ENCODE measurements at places on chromosomes 1 and 21. TPM values are rescaled to one million over a fixed set of nuclear protein-coding genes. Genes with fewer than 3 reads are reported as not detected.

GRCh38 chr1:21012937-21013336, 163.8 kb downstream of the EIF4G3 start:
- no peaks in the 10 kb centered on the region for H3K27me3 ChIP-seq
- no peak overlapping the region for H3K4me3 ChIP-seq
- H3K27ac ChIP-seq: no peak overlapping the region

GRCh38 chr1:170131450-170131849, 14.3 kb upstream of the NTMT2 start:
- no peaks in the 10 kb centered on the region for H3K36me3 ChIP-seq

- H3K36me3 ChIP-seq: no peaks in the 10 kb centered on the region
- H3K27ac ChIP-seq: no peak overlapping the region
- H3K4me1 ChIP-seq: peaks cover 41% of the 10 kb centered on the region
- no peak for DNase-seq
- no peak overlapping the region for H3K4me3 ChIP-seq
These were observed 22.9 kb upstream of the IFNAR2 start for GRCh38 chr21:33206771-33207281.

The LCE1F gene
- total RNA-seq: not detected

- H3K27me3 ChIP-seq: no peaks in the 10 kb centered on the region
- no peaks in the 10 kb centered on the region for H3K36me3 ChIP-seq
- H3K4me1 ChIP-seq: peaks cover 57% of the 10 kb centered on the region
- peak overlapping the region; percentile 100 for H3K27ac ChIP-seq
These were observed 3.0 kb upstream of the SDE2 start for GRCh38 chr1:226001963-226002666.

DNA sequence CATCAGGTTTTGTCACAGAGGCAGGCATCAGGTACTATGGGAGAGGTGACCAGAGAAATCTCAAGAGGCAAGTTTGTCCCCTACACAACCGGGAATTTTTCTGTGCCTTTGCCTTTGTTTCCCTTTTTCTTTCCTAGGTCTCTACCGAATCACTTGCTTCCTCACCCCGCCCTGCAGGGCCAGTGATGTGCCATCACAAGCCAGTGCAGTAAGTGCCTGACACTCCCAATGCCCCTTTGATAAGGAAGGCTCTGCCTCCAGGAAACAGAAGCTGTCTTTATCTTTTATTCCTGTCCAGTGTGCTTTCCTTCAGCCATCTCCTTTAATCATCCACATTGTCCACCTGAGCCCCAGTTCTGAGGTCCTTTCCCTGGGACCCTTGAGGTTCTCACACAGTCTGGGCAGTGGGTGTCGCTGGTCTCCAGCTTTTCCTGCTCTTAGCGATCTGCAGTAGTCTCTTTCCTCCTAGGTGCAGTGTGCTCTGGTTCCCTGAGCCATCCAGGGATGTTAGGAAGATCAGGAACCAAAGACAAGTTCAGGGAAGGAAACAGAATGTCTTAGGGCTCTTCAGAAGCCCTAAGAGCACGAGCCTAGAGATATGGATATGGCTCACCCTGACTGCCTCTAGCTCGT, 36.6 kb downstream of the GJA5 start:
- no peak overlapping the region for H3K4me3 ChIP-seq
- H3K27me3 ChIP-seq: peaks cover 13% of the 10 kb centered on the region
- H3K4me1 ChIP-seq: no peaks in the 10 kb centered on the region
- DNase-seq: no peak
- no peaks in the 10 kb centered on the region for H3K36me3 ChIP-seq
